ENCODE measurements at places on chromosomes 7 and 10. TPM values are rescaled to one million over a fixed set of nuclear protein-coding genes. Genes with fewer than 3 reads are reported as not detected.
A peak's percentile ranks its signal among the peaks of the same experiment; 100 is the strongest.

DNA sequence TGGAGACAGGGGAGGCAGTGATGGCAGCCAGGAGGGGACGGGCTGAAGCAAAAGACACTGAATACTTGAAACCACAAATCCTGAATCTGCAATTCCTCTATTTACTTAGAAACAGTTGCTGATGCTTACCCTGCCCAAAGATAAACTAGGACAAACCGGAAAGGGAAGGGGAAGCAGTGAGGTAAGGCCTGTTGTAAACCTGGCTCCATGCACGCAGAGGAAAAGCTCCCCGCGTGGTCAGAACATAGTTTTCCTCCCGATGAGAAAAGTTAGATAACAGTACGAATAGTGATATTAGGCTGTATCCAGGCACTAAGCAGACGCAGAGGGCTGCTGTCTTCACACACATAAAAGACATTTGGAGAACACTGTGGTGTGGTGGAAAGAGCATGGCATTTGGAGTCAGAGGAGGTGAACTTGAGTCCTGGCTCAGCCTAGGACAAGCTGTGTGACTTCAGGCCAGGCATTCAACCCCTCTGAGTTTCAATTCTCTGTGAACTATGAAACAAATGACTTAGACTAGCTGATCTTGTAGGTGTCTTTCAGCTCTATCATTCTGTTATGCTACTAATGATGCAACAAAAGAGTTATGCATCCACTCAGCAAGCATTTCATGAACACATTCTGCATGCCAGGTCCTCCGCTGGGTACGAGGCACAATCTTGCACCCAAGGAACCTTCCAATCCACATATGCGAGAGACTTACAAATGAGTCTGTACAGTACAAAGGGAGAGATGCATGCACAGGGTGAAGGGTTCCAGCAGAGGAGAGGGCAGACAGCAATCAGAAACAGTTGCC is 80.9 kb downstream of the SORBS1 start:
- peaks cover 15% of the 10 kb centered on the region for H3K36me3 ChIP-seq
- H3K27me3 ChIP-seq: no peaks in the 10 kb centered on the region
- peaks cover 14% of the 10 kb centered on the region for H3K4me1 ChIP-seq
- DNase-seq: no peak
- no peak overlapping the region for H3K4me3 ChIP-seq

HTR7 gene
- 20.2 TPM for total RNA-seq

DNA sequence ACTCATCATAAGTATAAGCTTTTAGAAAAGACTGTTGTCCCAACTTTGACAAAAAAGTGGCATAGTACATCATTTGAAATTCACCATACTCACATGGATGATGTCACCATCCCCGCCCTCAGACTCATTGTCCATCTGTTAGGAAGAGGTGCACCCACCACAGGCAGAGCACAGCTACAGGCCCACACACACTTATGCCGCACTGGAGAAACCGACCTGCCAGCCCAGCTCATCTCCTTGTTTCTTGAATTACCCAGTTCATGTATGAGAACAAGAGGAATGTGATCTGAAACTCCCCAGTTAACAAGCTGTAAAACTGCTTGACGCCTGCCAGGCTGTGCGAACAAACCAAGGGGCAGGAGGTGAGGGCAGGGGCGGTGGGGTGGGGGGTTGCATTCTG is 312.0 kb downstream of the DPP6 start:
- no peaks in the 10 kb centered on the region for H3K27me3 ChIP-seq
- H3K4me3 ChIP-seq: no peak overlapping the region
- no peak for DNase-seq
- H3K4me1 ChIP-seq: no peaks in the 10 kb centered on the region

- peaks cover 7% of the 10 kb centered on the region for H3K4me1 ChIP-seq
- no peak overlapping the region for H3K4me3 ChIP-seq
- no peak for DNase-seq
- no peaks in the 10 kb centered on the region for H3K27me3 ChIP-seq
Measured at GRCh38 chr7:29606287-29606721, 42.7 kb downstream of the PRR15 start.

- no peaks in the 10 kb centered on the region for H3K36me3 ChIP-seq
- no peak for DNase-seq
- H3K27ac ChIP-seq: no peak overlapping the region
- no peak overlapping the region for H3K4me3 ChIP-seq
- no peaks in the 10 kb centered on the region for H3K27me3 ChIP-seq
Measured at GRCh38 chr7:23759671-23760391, 49.8 kb downstream of the STK31 start.

GRCh38 chr10:116721547-116722392 is 20.6 kb downstream of the HSPA12A start:
- no peak overlapping the region for H3K27ac ChIP-seq
- H3K27me3 ChIP-seq: no peaks in the 10 kb centered on the region
- H3K36me3 ChIP-seq: no peaks in the 10 kb centered on the region
- no peak overlapping the region for H3K4me3 ChIP-seq
- H3K4me1 ChIP-seq: no peaks in the 10 kb centered on the region

DNA sequence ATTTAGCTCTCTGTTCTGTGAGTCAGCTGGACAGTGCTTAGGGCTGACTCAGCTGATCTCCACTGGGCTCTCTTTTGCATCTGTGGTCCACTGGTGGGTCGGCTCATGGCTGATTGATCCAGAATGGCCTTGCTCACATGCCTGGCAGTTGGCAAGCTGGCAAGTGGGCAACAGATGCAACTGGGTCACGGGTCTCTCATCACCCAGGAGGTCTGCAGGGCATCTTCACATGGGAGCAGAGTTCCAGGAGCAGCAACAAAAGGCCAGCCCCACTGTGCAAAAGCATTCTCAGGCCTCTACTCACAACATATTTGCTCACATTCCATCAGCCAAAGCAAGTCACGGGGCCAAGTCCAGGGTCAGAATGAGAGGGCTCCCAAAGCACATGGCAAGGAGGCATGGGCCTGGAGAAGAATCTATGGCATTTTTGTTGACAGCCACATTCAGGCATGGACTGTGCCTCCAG is 98.8 kb downstream of the OAT start:
- no peaks in the 10 kb centered on the region for H3K4me1 ChIP-seq
- no peak overlapping the region for H3K4me3 ChIP-seq
- peak; percentile 12 for DNase-seq
- H3K27me3 ChIP-seq: no peaks in the 10 kb centered on the region

YKT6 gene
- total RNA-seq: 105 TPM

OGDHL gene
- total RNA-seq: 21.9 TPM

DNA sequence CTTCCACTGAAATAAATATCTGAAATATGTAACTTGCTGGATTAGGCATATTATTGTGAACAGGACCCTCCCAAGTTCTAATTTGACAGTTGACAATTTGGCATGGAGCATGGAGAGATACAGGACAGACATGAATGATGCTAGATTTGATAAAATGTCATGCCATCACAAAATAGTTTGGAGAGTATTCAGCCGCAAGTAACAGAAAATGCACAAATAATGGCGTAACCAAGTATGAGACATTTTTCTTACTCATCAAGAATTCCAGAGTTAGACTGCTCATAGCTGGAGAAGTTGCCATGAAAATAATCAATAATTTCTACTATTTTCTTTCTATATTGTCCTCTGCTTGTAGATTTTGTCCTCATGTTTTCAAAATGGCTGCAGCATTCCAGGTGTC is 45.5 kb upstream of the GPAM start:
- H3K4me1 ChIP-seq: no peaks in the 10 kb centered on the region
- no peak overlapping the region for H3K27ac ChIP-seq
- no peaks in the 10 kb centered on the region for H3K27me3 ChIP-seq
- 0 out of 2 replicates have a peak, but pooled peaks cover 5% of the 10 kb centered on the region for H3K36me3 ChIP-seq
- no peak overlapping the region for H3K4me3 ChIP-seq

DNA sequence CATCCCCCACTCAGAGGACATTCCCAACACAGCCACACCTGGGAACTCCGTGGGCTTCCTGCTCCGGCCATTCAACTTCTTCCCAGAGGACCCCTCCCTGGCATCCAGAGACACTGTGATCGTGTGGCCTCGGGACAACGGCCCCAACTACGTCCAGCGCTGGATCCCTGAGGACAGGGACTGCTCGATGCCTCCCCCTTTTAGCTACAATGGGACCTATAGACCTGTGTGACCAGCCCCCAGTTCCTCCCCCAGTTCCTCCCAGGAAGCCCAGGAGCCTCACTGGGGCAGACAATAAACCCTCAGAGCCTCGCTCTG is 8.6 kb downstream of the AOC1 start:
- peak; percentile 17 for DNase-seq
- H3K4me3 ChIP-seq: no peak overlapping the region
- H3K36me3 ChIP-seq: peaks cover 6% of the 10 kb centered on the region
- no peaks in the 10 kb centered on the region for H3K27me3 ChIP-seq

- no peaks in the 10 kb centered on the region for H3K27me3 ChIP-seq
- H3K4me1 ChIP-seq: no peaks in the 10 kb centered on the region
- DNase-seq: peak; percentile 97
- H3K27ac ChIP-seq: no peak within 1 kb of the TSS
Measured at GRCh38 chr7:92178928-92179924, at the start of gene LRRD1. TSS of gene LRRD1 (minus strand) at chr7:92179142. CDS start at chr7:92165202, 13,940 bp downstream.

- H3K4me3 ChIP-seq: peak overlapping the region; percentile 98
- H3K27ac ChIP-seq: no peak overlapping the region
- peak; percentile 71 for DNase-seq
Measured at GRCh38 chr10:43407576-43408330, 1.2 kb downstream of the HNRNPF start.

- no peaks in the 10 kb centered on the region for H3K4me1 ChIP-seq
- no peaks in the 10 kb centered on the region for H3K27me3 ChIP-seq
- H3K27ac ChIP-seq: no peak overlapping the region
- peaks cover 8% of the 10 kb centered on the region for H3K36me3 ChIP-seq
- no peak overlapping the region for H3K4me3 ChIP-seq
Measured at GRCh38 chr7:22934023-22934422, 79.9 kb downstream of the HYCC1 start.

GRCh38 chr7:45573204-45573603 is 964 bp upstream of the ADCY1 start:
- H3K36me3 ChIP-seq: no peaks in the 10 kb centered on the region
- H3K4me1 ChIP-seq: peaks cover 2% of the 10 kb centered on the region
- peaks cover 25% of the 10 kb centered on the region for H3K27me3 ChIP-seq
- no peak overlapping the region for H3K27ac ChIP-seq
- peak overlapping the region; percentile 81 for H3K4me3 ChIP-seq

LRIT1 gene
- total RNA-seq: not detected

DNA sequence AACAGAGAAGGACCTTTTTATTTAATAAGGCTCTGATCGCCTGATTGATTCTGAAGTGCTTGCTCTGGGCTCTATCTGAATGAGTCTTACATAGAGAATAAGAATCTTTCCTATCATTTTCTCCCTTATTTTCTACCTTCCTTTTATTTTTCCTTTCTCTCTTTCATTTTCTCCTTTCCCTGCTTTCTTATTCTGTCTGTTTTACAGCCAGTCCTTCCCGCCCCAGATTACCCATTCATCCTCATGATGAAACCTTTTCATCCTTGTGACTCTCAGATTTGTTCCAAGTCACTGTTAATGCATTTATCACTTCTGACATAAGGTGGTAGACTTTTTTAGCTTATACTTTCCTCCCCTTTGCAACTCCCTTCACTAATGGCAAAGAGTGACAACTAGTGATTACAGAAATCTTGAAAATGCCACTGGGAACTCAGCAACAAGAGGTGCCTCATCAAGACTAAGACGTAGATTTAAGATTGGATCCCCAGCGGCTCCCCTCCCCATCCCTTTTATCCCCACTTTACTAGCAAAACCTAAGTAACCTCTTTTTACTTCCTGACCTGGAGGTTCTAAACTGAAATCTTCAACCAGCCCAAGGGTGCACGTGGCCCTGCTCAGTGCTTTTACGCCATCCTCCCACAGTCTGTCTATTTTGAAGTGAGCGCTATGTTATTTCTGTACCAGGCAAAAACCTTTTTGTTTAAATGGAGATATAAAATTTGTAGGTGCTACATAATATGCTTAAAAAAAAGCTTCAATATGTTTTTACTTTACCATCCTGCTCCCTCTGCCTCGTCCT is 179.8 kb downstream of the DYNC1I1 start:
- H3K27me3 ChIP-seq: no peaks in the 10 kb centered on the region
- no peak for DNase-seq
- H3K4me1 ChIP-seq: no peaks in the 10 kb centered on the region
- H3K4me3 ChIP-seq: no peak overlapping the region
- H3K27ac ChIP-seq: no peak overlapping the region
- no peaks in the 10 kb centered on the region for H3K36me3 ChIP-seq

- H3K4me1 ChIP-seq: no peaks in the 10 kb centered on the region
- H3K4me3 ChIP-seq: no peak overlapping the region
- DNase-seq: no peak
- H3K27me3 ChIP-seq: no peaks in the 10 kb centered on the region
Measured at GRCh38 chr10:124206616-124207015, 113.2 kb upstream of the CHST15 start.

Measured in H9 (cell line).